ENCODE measurements at places on chromosomes 13 and 19. TPM values are rescaled to one million over a fixed set of nuclear protein-coding genes. Genes with fewer than 3 reads are reported as not detected.
A peak's percentile ranks its signal among the peaks of the same experiment; 100 is the strongest.

GRCh38 chr19:47020992-47021496 lies 1.4 kb downstream of the NPAS1 start:
- no peak for DNase-seq

DNA sequence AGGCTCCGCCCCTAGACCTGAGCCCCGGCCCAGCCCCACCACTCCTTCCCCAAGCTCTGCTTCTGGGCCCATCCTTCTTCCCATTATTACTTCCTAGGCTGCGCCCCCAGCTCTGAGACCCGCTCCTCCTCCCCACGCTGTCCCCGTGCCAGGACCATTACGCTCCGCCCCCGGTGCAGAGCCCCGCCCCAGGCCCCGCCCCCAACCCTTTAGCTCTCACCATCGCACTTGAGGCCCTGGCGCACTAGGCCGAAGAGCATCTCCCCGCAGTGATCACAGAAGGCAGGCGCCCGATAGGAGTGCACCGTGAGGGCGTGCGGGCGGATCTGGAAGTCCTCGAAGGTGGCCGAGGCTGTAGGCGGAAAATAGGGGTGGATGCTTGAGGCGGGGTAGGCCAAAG lies 6.2 kb downstream of the PRKD2 start:
- no peak for DNase-seq

- DNase-seq = no peak
These were observed 2650.8 kb downstream of the PCDH9 start for GRCh38 chr13:64579331-64579730.

Gene KLK1
- total RNA-seq = not detected

Gene EXOC3L2
- total RNA-seq = not detected

- no peak for DNase-seq
These were observed 1.5 kb upstream of the ZSCAN4 start for GRCh38 chr19:57667228-57667627.

- DNase-seq = peak; percentile 89
These were observed 213.0 kb downstream of the ZIC5 start for GRCh38 chr13:99758460-99759162.

Gene ZSWIM9
- 2.3 TPM for total RNA-seq

GRCh38 chr13:31793246-31793645 lies 53.9 kb downstream of the RXFP2 start:
- DNase-seq = no peak

- no peak for DNase-seq
These were observed 153.8 kb downstream of the DCT start for GRCh38 chr13:94325650-94326049.

DNA sequence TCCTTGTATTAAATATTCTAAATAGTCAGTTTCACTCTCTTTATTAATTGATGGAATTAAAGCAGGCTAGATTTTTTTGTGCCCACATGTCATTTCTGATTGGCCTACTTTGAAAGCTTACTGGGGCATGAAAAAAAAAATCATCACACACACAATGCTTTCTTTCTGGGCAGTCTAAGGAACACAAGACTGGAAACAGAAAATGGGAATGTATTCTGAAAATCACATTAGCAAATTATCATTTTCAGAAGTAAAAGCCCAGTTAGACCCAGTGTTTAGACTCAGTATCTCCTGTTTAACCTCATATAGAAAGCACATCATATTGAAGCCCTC lies 339.4 kb downstream of the SPRY2 start:
- no peak for DNase-seq

Gene COMMD6
- 384 TPM for total RNA-seq

DNA sequence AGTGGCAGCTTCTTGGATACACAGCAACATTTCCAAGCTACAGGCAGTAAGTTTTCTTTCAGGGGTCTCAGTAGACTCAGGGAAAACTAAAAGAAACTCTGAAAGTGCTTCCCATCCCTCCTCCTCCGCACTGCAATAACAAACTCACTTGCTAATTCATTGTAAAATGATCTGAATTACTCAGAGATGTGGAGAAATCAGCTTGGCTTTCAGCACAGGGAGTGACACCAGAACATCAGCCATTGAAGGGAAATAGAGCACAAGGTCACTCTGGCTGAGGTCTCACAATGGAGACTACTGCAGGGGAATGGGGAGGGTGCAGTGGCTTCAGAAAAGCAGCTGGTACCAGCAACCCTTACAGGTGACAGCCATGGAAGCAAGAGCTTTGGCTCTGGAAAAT lies 137.3 kb upstream of the SERP2 start:
- DNase-seq = no peak

Gene SELENOV
- not detected for total RNA-seq

Data from Karpas-422 (cell line).